ENCODE measurements at places on chromosomes 5 and 9.

- DNase-seq = no peak
Measured at GRCh38 chr5:24804221-24804681, 159.5 kb upstream of the CDH10 start.

DNA sequence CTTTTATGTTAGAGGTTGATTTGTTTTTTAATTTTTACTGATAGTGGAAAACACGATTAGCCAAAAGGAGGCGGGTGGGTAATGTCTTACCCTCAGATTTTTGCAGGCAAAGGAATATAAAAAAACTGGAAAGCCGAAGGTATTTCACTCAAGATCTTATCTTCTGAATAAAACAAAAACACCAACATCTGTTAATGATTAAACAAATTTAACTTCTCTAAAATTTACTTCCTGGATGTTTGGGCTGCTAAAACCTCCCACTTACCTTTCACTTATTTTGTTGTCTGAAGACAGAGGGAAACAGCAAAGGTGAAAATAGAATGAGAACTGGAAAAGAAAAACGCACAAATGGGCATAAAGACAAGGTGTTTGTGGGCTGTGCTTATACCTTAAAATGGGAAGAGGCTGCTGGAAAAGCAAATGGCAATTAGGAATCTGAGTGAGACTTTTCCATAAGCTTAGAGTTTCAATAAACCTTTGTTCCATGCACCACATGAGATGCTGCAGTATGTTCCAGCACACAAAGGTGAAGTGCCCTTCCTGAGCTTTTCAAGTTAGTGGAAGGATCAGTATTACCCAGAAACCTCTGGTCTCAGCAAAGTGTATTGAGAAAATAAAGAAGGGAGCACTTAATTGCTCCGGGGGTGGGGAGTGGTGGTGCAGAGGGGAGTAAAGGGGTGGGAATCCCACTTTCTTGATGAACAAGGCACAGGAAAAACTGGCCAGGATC is 298.3 kb downstream of the BNC2 start:
- no peak for DNase-seq

GRCh38 chr9:114105236-114105635 is 6.1 kb upstream of the KIF12 start:
- DNase-seq = no peak

DNA sequence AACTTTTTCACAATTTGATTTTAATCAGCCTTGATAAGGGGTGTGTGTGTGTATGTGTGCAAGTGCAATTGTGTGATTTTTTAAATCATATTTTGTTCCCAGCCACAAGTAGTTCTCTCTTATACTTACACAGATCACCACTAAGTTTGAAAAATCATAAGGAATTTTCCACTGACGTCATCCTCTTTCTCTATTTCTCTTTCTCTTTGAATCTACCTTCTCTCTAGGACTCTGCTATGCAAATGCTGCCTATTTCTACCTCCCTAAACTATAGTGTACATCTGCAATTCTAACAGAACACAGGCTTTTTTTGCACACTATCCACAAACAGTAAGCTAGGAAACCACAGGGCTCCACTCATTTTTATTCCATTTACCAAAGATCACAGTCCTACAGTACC is 254.6 kb upstream of the CYLC2 start:
- DNase-seq = no peak

DNA sequence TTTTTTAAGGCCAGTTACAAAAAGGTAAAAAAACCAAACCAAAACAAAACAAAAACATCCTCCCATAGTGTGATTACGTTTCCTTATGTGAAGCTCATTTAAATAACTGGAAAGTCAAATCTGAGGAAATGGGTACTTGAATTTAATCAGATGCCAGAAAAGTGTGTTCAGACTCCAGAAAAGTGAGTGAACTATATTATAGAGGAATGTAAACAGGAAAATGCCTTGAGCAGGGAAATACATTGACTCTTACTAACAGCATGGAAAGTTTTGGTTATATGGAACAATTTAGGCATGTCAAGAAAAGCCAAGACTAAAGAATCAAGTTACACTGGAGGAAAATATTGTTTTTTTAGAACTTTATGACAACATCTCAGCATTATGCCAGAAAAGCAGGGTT is 37.8 kb upstream of the RNF20 start:
- DNase-seq = no peak

- DNase-seq = no peak
Measured at GRCh38 chr5:151037561-151038411, 17.4 kb downstream of the GPX3 start.

DNA sequence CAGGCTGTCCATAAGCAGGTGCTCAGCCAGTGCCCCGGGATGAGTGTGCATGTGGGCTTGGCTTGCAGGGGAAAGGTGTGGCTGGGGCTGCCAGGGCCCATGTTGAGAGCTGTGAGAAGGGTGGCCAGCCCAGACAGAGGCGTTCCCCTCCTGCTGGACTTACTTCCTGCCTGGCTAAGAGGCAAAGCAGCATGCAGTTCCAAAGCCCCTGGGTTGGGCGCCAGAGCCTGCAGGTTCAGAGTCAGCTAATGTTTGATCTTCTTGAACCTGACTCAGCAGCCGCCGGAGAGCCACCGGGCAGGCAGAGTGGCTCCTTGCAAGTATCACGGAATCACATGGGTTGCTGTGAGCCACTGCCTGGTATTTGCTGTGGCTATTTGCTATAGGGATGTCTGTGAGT is 168.4 kb upstream of the MAP1B start:
- no peak for DNase-seq

DNA sequence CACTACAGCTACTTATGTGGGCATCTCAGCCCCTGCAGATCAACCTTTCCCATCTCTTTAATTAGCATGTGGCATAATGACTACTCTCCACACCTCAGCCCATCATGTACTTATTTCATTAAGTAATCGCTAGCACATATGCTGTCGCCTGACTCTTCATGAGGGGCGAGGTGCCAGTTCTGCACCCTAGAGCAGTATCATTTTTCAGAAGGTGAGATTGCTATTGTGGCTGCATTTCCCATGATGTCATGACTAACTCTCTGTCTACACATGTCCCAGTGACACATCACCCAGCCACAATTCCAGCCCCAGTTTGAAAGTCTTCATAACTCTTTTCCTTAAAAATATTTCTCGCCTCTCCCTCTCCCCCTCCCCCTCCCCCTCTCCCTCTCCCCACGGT is 7.6 kb upstream of the F2RL1 start:
- DNase-seq = no peak

DNA sequence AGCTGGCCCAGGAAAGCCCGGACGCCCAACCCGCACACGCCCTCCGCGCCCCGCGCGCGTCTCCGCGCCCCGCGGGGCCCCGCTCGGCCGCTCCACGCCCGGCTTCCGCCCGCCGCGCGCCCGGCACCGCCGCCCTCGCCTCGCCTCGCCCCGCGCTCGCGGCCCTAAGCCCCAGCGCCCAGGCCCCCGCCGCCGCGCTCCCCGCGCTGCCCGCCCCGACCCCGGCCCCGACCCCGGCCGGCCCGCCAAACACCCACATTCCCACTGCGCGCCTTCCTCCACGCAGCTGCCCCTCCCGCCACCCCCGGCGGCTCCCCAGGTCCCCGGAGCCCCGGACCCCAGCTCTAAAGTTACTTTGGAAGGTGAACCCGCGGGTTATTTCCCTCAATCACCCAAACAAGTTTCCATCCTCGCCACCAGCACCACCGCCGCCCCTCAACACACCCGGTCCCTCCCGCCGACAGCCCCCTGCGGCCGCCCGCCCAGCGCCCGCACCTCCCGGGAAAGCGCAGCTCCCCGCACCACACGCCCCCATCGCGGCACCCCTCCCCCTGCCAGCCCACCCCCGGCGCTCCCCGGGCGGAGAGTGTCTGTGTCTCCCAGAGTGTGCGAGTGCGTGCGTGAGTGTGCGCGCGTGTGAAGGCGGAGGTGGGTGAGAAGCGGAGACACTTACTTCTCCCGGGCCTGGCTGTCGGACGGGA is 439 bp downstream of the SSBP2 start:
- DNase-seq = no peak

DNA sequence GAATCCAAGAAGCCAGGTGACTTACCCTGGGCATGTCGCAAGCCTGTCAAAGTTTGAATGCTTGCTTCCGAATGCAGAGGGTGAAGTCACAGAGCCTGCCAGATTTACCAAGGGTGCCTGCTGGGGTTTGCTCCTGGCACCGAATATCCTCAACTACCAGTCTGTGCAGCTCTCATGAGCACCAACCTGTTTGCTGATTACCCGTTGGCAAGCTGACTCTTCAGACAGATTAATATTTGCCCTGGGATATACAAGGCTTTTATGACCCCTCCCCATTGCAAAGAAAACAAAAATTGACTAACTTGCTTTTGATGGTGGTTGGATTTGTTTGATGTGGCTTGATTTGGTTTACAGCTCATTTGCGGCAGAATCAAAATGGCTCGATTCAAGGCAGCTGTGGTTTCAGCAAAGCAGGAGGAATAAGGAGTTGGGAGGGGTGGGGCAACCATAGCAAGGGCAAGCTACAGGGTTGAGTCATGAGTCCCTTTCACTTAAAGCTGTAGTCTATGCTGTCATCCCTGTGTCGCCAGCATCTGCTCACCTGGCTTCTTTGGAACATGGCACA is 82.3 kb upstream of the AGXT2 start:
- no peak for DNase-seq

DNA sequence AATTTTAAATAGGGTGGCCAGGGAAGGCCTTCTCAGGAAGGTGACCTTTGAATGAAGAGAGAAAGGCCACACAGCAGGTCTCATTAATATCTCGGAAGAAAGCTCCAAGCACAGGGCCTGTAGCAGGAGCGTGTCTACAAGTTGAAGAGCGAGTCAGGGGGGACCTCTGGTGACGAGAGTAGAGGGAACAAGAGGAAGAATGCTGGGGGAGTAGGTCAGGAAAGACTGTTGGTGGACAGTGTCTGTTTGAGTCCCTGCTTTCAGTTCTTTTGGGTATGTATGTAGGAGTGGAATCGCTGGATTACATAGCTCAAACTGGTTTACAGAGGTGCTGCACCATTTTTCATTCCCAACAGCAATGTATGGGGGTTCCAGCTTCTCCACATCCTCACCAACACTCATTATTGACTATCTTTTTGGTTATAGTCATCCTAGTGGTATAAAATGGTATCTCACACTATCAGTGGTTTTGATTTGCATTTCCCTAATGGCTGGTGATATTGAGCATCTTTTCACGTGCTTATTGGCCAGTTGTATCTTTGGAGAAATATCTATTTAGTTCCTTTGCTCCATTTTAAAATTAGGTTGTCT is 55.8 kb downstream of the NUP214 start:
- no peak for DNase-seq

Measured in NCI-H1694 (cell line).